Activated naive CD4-positive, alpha-beta T cell treated with anti-CD3 and anti-CD28 coated beads, Interleukin-2, amount 10 ng/mL, durations not matched to agents 7 days and 5 days (primary cell): ENCODE measurements at places on chromosomes 11 and 22.
A peak's percentile ranks its signal among the peaks of the same experiment; 100 is the strongest.

DNA sequence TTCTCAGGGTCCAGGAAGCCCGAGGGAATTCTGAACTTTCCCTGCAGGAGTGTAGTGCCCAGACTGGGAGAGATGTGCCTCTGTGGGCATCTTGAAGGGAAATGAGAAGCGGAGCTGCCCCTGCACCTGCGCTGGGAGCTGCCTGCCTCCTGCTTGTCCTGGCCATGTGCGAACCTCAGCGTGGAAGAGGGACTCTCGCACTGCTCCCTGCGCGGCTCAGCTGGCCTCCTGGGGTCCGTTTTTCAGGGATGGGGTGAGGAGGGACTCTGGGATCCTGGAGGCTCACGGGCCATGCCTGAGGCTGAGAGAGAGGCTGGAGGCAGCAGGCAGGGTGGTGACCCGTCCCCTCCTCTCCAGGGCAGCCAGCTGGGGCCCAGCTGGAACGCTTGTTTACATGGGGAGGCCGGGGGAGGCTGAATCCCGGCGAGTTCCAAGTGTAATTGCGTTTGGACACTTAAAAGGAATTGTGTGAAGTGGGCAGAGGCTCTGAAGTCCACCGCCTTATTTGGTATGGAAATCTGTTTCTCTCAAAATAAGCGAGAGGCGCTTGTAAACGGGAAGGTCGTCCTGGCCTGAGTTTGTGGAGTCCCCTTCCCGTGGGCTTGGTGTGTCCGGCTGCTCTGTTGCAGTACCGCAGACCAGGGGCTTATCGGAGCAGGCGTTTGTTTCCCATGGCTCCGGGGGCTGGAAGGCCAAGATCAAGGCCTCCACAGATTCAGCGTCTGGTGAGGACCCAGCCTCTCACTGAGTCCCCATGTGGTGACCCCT is 1.2 kb upstream of the MRGPRF start:
- no peak for DNase-seq

DNA sequence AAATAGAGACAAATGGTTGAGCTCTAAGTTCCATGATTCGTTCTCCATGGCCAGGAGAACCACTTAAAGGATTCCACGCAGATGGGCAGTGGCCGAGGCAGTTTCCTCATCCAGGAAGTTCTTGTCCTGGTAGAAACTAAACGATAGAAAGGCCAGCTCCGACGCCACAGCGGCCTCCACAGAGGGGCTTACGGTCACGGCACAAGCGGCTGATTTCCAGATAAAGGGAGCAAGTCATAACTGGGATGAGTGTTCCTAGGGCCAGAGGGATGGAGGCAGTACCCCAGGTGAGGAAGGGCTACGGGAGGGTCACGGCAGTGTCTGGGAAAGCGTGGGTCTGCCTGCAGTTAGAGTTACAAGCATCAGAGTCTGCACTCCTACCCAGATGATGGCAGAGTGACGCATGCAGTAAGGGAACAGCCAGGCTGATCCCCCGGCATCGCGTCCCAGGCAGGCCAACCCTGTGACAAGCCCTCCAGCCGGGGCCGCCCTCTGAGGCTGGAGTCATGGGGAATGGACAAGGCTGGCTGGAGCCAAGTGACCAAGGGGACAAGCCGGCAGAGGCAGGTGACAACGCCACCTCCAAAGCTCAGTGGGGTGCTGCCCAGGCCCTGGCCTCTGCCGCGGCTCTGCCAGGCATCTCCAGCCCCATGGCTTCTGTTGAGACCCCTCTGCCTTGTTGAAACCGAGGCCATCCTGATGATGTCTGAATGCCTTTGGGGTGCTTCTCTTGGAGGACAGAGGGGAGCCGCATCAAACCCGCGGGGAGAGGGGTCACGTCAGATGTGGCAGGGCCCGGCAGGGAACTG is 475.1 kb downstream of the BRD1 start:
- no peak for DNase-seq

GRCh38 chr11:34344768-34345539 is 12.9 kb downstream of the ABTB2 start:
- no peak for DNase-seq

GRCh38 chr11:117223741-117224689 is 7.9 kb downstream of the PCSK7 start:
- no peak for DNase-seq

GRCh38 chr22:38239101-38239761 is 33.6 kb downstream of the TMEM184B start:
- no peak for DNase-seq

DNA sequence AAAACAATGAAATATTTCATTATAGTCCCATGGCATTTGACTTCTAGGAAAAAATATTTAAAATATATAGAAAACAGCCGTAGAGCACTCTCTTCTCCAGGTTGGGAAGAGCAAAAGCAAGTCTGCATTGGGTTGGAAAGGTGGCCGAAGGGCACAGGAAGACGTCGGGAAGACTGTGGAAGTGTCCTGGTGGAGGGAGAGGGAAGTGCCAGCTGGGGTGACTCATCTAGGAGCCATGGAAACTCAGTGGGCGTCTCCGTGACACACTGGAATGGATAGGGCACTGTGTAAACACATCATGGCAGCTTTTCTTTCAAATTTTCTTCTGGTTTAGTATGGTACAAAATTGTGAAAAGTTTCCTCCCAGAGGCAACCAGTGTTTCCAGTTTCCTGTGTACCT is 12.7 kb downstream of the GTPBP1 start:
- no peak for DNase-seq

DNA sequence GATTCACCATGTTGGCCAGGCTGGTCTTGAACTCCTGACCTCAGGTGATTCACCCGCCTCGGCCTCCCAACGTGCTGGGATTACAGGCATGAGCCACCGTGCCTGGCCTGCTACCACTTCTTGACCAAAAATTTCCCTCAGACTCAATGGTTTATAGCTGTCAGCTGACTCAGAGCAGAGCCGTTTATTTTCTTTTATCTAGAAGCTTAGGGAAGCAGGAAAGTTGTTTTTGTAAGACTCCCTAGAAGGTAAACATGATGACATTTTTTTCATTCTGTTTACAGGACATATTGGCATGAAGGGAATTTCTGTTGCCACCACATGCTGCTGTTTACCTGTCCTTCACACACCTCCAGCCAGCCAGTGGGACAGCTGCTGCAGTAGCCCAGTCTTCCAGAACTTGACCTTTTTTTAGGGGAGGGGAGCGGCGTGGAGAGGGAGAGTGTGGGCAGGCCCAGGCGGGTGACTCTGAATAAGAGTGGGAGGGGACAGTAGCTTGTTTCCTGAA is 56.1 kb upstream of the PTPRJ start:
- DNase-seq, result no peak

DNA sequence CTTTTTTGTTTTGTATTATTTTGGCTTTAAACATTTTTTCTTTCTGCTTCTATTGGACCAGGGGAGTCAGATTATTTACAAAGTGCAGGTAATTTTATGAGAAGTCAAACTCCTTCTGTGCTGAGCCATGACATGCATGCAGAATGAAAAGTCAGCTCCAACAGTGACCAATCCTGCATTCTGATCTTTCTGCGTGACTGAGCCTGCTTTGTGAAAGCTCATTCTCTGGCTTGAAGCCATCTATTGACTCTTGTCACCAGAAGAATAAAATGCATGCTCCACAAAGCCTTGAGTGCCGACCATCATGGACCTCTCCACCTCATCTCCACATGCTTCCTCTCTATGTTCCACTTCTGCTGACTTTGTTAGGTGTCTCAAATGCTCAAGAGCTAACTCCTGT is 50.2 kb downstream of the MIAT start:
- DNase-seq, result no peak

- DNase-seq, result no peak
Observed at GRCh38 chr11:44190883-44191230, 95.4 kb downstream of the EXT2 start.

DNA sequence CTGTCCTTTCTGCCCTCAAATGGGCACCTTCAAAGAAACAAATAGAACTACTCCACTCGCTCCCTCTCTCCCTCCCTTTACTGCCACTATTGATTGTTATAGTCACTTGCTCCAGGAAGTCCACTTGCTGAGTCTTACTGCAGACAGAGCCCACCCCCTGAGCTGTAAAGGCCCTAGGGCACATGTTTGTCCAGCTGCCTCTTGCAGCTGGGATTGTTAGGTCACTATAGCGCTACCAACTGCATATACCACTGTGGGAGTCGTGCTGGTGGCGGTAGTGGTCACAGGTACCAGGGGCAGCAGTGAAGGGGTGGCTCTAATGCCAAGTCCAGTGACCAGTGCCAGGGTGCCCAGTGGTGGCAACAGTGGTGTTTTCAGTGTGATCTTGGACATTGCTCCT is 4.4 kb upstream of the SREBF2 start:
- DNase-seq, result no peak

GRCh38 chr11:64745189-64745520 is 1.2 kb upstream of the RASGRP2 start:
- peak; percentile 94 for DNase-seq

- no peak for DNase-seq
Observed at GRCh38 chr22:38699784-38700183, 959 bp downstream of the JOSD1 start.

DNA sequence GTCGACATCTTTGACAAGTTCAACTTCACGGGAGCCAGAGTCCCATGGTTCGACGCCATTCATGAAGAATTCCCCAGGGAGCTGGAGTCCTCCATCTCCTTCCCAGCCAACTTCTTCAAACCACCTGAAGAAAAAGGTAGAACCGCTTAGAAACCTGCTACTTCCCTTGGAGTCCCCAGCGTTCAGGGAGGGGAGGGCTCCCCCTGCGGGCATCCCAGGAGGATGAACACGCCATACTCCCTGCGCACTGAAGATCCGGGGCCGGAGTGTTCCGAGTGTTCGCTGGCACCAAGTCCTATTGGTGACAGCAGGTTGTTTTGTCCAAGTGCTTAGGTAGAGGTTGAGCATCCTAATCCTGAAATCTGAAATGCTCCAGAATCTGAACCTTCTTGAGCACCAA is 51.7 kb upstream of the PRODH start:
- DNase-seq, result peak; percentile 42

GRCh38 chr22:44193535-44193891 is 12.8 kb downstream of the PARVG start:
- DNase-seq, result no peak
